ENCODE measurements at places on chromosomes 5 and 9.
A peak's percentile ranks its signal among the peaks of the same experiment; 100 is the strongest.

DNA sequence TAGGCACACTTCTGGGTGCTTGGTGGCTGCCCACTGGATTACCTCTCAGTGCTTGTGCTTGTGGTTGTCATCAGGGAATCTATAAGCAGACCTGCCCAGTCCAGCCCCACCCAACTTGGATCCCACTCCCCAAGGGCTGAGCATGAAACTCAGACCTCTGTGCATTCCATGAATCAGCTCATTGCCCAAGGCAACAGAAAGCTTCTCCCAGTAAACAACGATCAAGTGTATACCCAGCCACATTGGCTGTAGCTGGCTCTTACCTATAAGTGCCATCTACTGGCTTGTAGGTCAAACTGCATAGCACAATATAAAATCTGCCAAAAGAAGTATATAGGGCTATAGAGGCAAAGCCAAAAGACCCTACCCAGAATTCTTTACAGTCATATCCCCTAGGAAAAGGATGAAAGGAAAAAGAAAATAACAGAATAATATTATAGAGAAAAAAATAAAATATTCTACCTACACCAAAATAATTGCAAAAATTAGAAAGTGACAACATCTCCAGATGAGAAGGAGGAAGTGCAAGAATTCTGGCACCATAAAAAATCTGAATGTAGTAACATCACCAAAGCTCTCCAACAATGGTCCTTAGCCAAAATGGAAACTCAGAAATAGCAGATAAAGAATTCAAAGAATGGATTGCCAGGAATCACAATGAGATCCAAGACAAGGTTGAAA lies 321.0 kb upstream of the TRPC7 start:
- peak; percentile 3 for DNase-seq

- DNase-seq, result no peak
These were observed 281.4 kb downstream of the ISL1 start for GRCh38 chr5:51664491-51665250.

DNA sequence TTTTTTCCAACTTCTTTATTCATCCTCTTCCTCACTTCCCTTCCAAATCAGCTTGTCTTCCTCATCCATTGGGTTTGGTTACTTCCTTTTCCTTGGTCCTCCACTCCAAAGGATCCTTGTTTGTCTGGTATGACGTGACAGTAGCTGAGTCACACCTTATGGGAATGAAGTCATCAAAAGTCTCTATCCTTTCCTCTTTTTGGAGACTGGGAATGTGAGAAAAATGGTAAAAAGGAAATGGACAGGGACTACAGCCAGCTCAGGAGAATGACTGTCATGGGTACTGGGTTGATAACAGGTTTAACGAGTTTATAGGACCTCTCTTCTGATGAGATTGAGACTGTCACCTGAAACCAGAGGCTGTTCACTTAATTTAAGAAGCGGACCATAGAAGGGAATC lies 76.2 kb upstream of the MYO10 start:
- no peak for DNase-seq

DNA sequence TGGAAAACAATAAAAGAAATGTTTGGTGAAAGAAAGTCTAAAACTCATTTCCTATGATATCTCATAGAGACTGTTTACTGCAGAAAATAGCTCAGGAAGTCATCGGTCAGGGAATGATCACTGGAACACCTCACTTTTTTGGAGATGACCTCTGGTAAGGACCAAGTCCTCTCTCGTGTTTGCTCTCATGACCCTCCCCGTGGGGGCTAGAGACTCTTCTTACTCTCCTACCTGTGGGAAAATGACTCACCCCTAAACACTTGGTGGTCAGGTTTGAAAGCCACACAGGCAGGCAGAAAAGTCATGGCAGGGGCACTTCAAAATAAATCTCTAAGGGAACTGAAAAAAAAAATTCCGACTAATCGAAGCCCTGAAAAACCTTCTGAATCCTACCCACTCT lies 48.2 kb downstream of the FAM240B start:
- no peak for DNase-seq

- no peak for DNase-seq
These were observed 66.9 kb downstream of the TMC1 start for GRCh38 chr9:72588336-72588735.

DNA sequence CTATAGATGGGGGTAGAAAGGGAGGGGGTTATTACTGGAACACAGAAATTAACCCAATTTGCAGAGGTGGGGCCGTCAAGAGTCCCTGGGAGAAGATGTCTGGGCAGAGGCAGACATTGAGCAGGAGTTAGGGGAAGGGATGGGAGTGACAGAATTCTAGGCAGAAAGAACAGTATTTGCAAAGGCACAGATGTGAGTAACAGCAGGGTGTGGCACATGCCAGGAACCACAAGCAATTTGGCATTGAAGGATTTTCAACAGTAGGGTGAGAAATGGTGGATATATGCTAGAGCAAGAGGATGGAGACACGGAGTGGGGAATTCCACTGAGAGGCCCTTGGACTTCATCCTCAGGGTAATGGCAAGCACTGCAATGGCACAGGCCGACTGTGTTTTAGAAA lies 71.6 kb upstream of the FRRS1L start:
- peak; percentile 46 for DNase-seq

GRCh38 chr5:100846772-100847171 lies 56.3 kb downstream of the ST8SIA4 start:
- DNase-seq, result no peak

DNA sequence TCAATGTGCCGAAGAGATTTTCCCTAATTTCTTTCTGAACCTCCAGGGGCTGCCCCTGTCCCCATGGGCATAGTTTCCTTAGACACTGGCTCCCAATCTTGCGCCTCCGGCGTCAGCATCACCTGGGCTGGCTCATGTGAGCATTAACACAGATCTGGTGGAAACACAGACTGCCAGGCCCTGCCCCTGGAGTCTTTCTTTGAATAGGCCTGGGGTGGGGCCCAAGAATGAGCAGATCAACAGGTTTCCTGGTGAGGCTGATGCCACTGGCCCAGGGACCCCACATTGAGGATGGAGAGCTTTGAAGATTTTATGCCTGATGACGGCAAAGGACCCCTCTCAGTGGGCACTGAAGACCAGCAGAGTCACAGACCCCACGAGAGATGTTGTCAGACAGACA lies 60.8 kb downstream of the ANKRD33B start:
- no peak for DNase-seq

DNA sequence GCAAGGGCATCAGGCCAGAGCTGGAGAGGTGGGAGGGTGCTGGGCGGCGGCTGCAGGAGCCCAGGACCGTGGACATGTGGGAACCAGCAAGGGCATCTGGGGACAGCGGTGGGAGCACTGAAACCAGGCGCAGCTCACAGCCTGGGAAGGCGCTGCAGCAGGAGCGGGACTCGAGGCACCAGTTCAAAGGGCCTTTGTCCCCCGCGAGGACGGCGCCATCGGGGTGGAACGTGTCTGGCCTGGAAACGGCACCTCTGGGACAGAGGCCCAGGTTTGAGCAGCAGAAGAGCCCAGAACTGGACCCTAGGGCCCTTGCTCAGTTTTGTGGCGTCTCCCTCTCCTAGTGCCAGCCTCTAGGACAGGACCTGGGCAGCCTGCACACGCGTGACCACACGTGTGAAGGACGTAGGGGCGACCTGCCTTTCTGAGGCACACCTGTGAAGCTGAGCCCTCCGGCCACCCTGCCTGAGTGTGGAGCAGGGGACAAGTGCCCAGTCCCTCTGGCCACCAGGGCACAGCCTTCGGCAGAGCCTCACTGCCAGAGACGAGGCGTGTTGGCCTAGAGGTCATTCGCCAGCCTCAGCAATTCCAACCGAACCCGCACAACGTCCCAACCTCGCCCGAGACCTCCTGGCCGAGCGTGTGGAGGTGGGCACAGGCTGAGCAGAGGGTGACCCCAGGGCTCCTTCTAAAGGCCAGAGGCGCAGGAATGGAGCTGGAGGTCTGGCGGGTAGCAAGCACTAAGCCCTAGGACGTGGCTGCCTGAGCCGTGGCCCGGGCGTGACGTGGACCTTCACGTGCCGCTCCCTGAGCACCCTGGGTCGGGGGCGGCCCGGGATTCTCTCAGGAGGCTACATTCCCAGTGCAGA lies 2.2 kb upstream of the TMEM210 start:
- DNase-seq, result no peak

Measured in NCI-H2171 treated with DMSO at 0.1 percent for 48 hours (cell line).